ENCODE measurements at places on chromosomes 7 and 10.

DNA sequence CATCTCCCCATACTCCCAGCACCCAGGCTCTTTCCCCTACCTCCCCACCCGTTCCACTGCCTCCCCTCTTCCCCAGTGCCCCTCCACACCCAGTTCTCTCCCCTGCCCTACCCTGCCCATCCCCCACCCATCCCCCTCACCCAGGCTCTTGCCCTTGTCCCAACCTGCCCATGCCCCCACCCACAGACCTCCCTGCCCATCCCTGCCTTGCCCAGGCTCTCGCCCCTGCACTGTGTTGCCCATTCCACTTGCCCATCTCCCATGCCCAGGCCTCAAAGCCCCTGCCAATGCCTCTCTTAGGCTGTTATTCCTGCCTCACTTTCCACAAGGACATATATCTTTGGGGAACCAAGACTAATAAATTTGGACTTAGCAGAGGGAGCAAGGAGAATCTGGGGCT is 262.6 kb upstream of the CXCL12 start:
- no peak for DNase-seq

DNA sequence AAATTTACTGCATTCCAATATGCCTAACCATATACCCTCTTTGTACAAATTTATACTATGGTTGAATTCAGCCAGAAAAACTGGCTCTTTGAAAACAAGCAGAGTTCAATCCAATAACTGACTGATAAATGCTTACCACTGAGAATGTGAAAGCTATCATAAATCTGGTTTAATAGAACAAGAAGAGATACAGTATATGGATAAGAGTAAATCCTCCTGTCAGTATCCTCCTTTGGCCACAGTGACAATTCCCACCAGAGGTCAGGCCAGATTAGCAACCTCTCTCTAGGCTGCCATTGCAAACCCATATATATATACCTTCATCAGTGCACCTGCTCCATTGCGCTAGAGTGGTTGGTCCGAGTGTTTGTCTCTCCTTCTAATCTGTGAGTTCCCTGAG is 647.2 kb downstream of the GRM8 start:
- DNase-seq, result no peak

DNA sequence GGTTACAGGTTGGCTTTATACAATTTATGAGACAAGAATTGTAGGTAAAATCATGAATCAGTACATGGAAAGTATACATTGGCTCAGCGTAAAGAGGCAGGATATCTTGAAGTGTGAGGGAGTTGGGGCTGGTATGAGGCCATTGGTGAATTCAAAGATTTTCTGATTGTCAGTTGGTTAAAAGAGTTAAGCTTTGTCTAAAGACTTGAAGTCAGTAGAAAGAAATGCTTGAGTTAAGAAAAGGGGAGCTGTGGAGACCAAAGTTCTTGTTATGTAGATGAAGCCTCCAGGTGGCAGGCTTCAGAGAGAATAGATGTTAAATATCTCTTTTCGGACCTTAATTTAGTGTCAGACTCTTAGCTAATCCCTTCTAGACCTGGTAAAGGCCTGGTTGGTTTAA is 341.0 kb downstream of the GALNT17 start:
- DNase-seq, result no peak

DNA sequence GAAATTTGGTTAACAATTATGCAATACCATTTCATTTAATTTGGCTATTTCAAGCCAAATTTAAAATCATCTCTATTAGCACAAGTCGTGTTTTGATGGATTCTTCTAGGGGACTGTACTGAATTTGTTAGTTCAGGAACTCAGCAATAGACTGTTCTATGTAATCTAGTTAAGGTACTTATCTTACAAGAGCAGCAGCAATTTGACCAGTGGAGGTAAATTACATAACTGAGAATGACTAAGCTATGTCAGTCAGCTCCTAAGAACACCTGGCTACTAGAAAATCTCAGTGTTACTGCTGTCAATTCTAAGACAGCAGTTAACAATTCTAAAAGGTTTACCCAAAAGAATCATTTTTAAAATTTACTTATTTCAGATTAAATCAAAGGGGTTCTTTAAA is 513.9 kb upstream of the ZWINT start:
- peak; percentile 16 for DNase-seq

GRCh38 chr10:108049668-108050067 is 885.2 kb upstream of the SORCS1 start:
- no peak for DNase-seq

DNA sequence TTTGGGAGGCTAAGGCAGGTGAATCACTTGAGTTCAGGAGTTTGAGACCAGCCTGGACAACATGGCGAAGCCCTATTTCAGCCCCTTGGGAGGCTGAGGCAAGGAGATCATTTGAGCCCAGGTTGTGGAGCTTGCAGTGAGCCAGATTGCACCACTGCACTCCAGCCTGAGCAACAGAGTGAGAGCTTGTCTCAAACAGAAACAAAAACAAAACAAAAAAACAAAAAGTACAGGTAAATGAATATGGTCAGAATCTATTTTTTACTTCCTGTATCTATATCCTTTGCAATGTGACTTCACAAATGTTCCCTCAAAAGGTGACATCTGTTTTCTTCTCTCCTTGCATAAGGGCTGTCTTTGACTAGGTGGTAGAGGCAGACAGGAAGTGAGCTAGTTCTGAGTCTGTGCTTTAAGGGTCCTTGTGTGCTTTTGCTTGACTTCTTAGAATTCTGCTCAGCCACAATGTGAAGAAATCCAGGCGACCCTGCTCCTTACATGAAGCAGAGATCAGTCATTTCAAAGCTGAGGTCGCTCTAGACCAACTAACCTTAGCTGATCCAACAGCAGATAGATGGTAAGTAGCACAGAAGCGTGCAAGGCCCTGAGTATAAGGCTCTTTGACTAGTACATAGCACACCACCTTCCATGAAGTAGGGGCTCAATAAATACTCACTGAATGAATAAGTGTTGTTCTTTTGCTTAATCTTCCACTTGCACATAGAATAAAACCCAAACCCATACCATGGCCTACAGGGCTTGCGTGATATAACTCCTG is 423.2 kb upstream of the PCDH15 start:
- no peak for DNase-seq

- no peak for DNase-seq
Observed at GRCh38 chr7:75885036-75885435, 6.2 kb downstream of the RHBDD2 start.

DNA sequence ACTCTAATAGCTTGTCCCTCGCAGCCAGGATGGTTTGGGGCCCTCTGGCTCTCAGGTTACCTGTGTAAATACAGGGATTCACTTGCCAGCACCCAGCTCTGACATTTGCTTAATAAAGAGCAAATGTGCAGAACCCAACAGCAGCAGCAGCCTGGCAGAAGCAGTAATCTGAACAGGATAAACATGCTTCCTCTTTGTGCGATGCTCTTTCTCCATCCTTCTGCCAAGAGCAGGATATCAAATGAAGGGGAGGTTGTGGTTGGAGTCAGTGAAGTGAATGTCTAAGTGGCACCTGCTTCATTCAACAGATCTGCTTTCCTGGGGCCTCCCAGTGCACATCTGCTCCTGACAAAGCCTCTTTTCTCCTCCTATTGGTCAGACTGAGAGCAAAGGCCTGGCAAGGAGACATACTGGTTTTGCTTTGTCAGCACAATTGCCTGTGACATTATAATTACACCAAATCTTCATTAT is 130.3 kb downstream of the NRF1 start:
- no peak for DNase-seq

- peak; percentile 18 for DNase-seq
Observed at GRCh38 chr7:105759670-105760550, 116.5 kb downstream of the ATXN7L1 start.

- no peak for DNase-seq
Observed at GRCh38 chr10:119103241-119103902, 541 bp upstream of the DENND10 start.

GRCh38 chr7:2350055-2350454 is 4.6 kb upstream of the EIF3B start:
- DNase-seq, result no peak

DNA sequence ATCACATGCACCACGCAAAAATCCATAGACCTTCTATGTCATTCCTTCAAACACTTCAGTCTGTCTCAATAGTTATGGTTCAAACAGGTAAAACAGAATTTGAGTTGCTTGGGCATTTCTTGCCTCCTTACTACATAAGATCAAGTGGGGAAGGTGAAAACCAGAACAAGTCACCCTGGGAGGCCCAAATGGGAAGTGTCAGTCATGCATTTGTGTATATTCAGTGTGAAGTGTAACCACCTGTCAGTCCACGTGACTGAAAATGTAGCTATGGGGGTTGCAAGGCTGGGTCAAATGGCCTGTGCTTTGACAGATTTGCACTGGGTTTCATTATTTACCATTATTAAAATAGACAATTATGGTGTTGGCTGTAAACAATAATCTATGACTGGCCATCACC is 176.6 kb upstream of the VIPR2 start:
- no peak for DNase-seq

GRCh38 chr7:21934808-21935207 is 10.9 kb downstream of the CDCA7L start:
- DNase-seq, result no peak

GRCh38 chr7:131487217-131487616 is 69.2 kb downstream of the PODXL start:
- DNase-seq, result no peak

- DNase-seq, result no peak
Observed at GRCh38 chr7:22733761-22734160, 6.8 kb downstream of the IL6 start.

- DNase-seq, result no peak
Observed at GRCh38 chr7:3301831-3302618, 973 bp downstream of the SDK1 start.

GRCh38 chr7:95421847-95422444 is 12.9 kb downstream of the PON2 start:
- DNase-seq, result no peak

DNA sequence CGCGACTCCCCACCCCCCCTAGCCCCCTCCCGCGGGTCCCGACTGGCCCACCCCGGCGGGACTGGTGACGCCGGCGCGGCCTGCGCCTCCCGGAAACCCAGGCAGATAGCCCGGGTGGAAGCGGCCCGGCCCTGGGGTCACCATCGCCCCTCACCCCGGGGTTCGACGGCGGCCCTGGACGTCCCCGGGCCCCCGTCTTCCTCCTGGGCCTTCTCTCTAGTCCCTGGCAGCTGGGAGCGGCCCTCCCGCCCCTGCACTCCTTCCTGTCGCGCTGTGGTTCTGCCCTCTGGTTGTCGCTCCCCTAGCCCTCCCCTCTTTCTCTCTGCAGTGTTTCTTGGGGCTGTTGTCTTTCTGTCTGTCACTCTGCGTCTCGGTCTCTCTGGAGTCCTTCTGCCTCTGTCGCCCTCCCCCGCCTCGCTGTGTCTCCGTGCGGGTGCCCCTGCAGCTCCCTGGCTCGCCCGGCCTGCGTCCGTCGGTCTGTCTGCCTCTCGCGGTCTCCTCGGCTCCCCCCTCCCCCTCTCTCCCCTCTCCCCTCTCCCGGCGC is 90.5 kb upstream of the PAX2 start:
- DNase-seq, result peak; percentile 26

DNA sequence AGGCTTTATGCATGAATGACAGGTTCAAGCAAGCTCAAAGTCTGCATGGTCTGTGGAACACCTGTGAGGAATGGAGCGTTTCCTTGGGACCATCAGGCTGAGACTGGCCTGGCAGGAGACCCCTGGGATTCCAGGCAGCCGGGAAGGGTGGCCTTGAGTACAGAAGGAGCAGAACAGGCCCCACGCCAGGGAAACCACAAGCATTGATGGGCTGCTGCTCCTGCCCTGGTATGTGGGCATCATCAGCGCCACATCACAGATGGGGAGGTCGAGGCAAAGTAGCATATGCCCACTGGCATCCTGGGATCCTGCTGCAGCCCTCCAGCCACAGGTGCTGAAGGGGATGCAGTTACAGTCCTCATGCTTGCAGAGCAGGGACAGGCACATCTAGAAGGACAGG is 40.9 kb downstream of the ANTXRL start:
- DNase-seq, result no peak

- no peak for DNase-seq
Observed at GRCh38 chr10:131815266-131816156, 85.3 kb upstream of the PPP2R2D start.

GRCh38 chr7:85224171-85224570 is 37.3 kb upstream of the SEMA3D start:
- DNase-seq, result no peak

DNA sequence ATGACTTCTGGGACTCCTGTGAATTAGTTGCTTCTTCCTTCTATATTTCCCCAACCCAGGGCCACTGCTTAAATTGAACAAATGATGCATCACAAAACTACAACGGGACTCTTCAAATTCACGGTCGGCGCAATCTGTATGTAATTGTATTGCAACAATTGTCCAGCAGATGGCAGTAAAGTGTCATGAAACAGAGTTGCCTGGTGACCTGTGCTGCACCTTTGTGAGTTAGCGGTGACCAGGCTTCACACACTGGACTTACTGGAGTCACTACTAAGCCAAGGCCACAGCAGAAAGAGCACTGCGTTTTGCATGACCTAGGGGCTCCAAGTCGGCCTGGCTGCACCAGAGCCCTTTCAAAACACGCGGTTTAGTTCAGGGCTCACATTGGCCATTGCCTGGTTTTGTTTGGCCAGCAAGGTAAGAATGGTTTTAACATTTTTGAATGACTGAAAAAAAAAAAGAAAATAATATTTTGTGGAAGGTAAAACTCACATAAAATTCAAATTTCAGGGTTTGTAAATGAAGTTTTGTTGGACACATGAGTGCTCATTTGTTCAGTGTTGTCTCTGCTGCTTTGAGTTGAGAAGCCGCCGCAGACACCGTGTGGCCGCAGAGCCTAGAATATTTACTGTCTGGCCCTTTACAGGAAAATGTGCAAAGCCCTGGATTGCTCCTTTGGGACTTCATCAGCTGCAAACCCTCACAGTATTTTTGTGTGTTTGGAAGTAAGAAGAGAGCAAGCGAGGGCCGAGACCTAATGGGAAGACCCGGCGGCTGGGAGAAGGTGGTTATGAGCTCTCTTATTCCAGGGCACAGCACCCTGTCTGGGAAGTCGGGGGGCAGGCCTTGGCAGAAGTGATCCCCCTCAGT is 23.2 kb upstream of the ZNF32 start:
- peak; percentile 81 for DNase-seq

DNA sequence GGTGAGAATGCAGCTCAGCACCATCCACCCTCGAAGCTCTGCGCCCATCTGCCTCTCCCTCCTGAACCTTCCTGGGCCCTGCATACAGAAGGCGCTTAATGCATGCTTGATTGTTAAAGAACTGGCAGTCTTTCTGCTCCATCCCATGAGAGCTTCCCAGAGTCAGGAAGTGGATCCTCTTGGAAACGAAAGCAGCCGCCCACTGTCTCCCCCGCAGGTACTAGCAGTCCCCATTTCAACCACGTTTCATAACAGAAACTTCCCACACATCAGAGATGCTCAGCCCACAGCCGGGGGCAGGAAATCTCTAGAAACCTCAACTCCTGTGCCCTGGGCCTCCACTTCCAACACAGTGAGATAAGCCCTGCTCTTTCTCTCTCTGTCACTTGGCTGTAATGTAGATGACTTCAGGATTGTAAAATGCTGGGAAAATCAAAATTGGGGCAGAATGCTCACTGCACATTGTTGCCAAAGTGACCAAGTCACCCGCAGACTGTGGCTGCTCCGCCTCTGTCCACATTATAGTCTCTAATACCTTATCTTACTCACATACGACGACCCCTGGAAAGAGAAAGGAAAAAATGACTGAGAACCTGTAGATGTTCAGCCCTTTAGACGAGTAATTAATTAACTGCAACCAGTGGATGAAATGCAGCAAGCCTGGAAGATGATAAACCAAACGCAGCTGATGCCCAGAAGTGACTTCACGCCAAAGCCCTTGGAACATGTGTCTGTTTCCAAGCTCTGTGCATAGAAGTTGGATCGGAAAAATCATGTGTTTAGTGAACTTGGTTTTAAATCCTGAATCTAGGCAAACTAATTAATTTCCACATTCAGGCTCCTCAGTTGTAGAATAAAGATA is 28.5 kb downstream of the GSDME start:
- DNase-seq, result peak; percentile 19

- DNase-seq, result no peak
Observed at GRCh38 chr7:11130012-11130411, 156.3 kb downstream of the PHF14 start.

All from OCI-M1 (cell line).